ENCODE measurements at places on chromosomes 2 and 18.

- DNase-seq: no peak
Measured at GRCh38 chr2:187554011-187554703, at the start of gene TFPI. Gene TFPI (minus strand): TSS chr2:187554435. CDS start chr2:187503768, 50,667 bp downstream.

GRCh38 chr2:45567288-45567963, 43.6 kb downstream of the SRBD1 start:
- DNase-seq: no peak

GRCh38 chr2:160910681-160911080, 249.5 kb upstream of the TANK start:
- no peak for DNase-seq

GRCh38 chr2:239726631-239727181, 298.4 kb downstream of the NDUFA10 start:
- DNase-seq: no peak

- no peak for DNase-seq
Measured at GRCh38 chr18:74683573-74683972, 85.9 kb downstream of the ZNF407 start.

- no peak for DNase-seq
Measured at GRCh38 chr2:149819356-149819957, 231.9 kb upstream of the MMADHC start.

- no peak for DNase-seq
Measured at GRCh38 chr18:59536166-59536565, 161.1 kb downstream of the CCBE1 start.

GRCh38 chr2:6860296-6860695, 5.4 kb downstream of the CMPK2 start:
- no peak for DNase-seq

- DNase-seq: no peak
Measured at GRCh38 chr2:130728007-130728454, 839 bp upstream of the GPR148 start.

DNA sequence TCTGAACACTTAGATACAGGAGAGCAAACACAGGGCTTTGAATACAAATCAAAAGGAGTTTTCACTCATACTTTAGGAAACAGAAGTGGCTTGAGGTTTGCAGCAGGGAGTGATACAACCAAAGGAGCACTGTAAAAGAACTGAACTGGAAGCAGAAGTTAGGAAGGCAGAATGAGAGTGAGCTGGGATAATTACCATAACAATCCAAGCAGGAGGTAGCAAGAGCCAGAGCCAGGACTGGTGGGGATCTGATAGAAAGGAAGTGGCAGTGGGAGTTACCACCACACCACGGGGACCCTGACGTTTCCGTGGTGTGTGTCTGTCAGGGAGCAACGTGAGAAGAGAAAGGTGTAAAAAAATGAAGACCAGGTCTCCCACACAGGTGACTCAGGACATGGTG, 81.3 kb upstream of the EPB41L3 start:
- DNase-seq: no peak

- peak; percentile 86 for DNase-seq
Measured at GRCh38 chr2:96916156-96916630, 46.3 kb upstream of the SEMA4C start.

DNA sequence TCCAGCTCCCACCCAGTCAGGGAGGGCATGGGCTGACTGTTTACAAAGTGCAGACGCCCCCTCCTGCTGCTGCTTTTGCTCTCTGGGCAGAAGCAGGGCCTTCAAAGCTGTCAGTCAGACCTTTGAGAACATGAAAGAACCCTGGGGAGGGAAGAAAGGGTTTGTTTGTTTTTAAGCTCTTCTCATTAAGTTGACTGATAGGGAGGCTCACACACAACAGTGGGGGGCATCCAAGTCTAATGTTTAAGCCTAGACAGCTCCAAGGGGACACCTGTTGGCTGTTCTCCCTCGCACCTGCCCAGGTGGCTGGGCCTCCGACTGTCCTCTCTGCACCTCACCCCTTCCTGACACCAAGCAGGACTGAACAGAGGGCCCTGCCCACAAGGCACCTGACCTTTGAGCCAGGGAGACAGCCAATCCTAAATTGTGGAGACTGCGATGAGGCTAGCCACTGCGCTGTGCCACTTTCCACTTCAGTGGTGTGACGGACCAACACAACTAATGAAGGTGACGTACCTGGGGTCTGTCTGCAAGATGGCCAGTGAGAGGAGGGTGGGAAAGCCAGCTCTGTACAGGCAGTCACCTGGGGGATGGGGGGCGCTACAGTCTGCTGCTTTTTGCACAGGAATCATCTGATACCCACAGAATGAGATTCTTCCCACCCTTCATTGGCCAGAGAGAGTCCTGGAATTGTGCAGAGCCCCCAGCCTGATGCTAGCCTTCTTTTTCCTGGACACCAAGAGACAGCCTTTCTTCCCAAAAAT, 16.3 kb downstream of the ST6GAL2 start:
- DNase-seq: no peak

DNA sequence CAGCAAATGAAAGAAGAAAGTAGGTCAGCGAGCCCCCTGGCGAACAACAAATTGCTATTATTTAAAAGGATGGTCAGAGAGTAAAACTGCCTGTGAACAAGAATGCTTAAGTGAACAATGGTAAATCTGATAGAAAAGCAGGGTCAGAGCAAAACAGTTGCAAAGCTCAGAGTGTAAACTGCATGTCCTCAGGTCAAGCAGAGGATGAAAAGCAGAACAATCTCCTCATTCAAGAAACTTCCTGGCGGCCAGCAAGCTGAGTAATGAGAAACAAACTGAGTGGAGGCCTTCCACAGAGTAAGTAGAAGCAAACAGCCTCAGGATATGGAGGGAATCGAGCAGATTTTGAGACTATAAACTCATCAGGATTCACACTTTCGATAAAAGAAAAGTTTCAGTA, 117.9 kb downstream of the PPP1R1C start:
- peak; percentile 29 for DNase-seq
